ENCODE measurements at places on chromosomes 7 and 10.

- DNase-seq: no peak
Measured at GRCh38 chr10:16776896-16777295, 40.3 kb downstream of the RSU1 start.

DNA sequence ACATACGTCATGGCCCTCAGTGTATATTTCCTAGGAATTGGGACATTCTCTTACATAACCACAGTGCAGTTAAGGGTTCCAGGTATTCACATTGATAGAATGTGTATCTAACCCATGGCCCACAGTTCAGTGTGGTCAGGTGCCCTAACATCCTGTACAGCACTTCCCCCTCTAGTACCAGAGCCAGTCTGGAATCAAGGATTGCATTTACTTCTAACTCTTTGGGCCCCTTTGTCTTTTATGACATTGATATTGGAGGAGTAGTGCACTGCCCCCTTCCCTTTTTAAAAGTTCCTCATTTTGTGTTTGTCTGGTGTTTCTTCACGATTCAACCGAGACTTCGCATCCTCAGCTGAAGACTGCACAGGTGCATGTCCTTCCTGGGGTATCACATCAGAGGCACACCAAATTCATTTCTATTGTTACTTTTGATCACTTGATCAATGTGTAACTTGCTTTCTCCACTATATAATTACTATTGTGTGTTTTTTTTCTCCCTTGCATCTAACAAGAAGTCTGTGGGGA lies 22.4 kb upstream of the NPFFR1 start:
- DNase-seq: no peak

DNA sequence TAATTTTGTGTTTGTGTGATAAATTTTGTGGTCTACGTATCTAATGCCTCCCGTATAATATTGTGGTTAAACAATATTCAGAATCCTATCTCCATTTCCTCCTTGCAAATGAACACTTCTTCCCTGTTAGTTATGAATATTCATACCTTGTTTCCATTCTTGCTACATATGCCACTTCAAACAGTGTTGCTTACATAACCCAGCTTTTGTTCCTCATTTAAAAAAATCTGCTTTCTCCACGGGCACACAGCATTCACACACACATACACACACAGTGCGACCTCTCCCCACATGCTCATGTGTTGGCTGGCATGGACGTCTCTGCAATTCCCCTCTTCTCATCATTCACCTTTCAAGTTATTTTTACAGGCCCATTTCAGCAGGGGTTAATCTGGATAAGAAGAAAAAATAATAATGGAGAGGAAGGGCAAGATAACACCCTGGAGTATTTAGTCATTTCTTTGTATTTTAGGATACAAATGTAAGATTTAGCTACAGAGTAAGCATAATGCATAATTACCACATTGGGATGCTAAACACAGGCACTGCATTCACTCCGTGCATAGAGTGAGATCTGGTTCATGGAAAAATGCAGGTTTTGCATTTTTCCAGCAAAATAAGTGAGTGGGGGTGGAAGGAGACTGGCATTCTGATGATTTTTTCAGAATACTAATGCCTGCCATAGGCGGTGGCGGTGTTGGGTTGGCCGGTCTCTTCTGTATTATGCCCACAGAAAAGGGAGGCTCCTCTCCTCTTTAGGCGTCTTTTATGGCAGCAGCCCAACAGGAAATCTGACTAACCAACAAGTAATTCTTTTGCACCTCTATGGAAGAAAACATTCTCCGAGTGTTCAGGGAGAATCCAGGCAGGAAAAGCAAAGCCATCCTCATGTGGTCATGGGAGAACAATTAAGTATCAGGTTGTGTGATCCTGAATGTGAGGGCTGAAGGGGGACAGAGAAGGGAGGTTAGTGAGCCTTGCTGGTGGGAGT lies 31.7 kb upstream of the ELMO1 start:
- DNase-seq: no peak

- no peak for DNase-seq
Measured at GRCh38 chr7:80889525-80889924, 29.3 kb downstream of the SEMA3C start.

DNA sequence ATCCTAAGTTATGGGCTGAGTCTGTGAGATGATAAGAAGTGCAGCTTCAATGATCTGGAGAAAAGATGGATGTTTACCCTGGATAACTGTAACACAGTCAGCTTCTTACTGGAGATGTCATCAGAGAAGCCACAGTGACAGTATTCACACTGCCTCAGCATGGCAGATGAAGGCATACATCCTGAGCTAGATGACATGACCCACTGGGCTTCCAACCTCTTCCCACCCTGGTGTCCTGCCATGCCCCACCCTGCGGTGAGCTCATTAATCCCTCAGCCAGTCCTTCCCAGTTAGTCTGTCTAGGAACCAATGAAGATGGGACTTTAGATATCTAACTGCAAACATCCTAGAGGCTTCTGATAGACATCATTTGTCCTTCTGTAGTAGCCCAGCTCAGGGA lies 213.8 kb downstream of the TAX1BP1 start:
- DNase-seq: no peak

GRCh38 chr10:8365935-8366911 lies 311.7 kb downstream of the GATA3 start:
- DNase-seq: no peak

DNA sequence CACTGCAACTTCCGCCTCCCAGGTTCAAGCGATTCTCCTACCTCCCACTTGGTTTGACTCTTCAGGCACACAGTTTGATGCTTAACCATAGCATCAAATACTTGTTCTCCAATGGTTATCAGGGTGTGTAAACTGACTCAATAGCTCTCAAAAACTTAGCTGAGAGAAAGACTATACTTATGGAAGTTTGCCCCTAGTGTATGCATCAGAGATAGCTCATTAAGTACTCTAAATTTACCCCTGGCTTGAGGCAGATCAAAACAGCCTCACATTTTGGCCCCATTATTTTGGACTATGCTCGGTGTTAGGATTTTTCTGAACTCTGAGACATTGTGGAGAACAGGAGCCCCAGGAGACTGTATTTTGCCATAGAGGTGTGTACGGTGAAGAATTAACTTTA lies 40.8 kb upstream of the SLC35B4 start:
- no peak for DNase-seq

DNA sequence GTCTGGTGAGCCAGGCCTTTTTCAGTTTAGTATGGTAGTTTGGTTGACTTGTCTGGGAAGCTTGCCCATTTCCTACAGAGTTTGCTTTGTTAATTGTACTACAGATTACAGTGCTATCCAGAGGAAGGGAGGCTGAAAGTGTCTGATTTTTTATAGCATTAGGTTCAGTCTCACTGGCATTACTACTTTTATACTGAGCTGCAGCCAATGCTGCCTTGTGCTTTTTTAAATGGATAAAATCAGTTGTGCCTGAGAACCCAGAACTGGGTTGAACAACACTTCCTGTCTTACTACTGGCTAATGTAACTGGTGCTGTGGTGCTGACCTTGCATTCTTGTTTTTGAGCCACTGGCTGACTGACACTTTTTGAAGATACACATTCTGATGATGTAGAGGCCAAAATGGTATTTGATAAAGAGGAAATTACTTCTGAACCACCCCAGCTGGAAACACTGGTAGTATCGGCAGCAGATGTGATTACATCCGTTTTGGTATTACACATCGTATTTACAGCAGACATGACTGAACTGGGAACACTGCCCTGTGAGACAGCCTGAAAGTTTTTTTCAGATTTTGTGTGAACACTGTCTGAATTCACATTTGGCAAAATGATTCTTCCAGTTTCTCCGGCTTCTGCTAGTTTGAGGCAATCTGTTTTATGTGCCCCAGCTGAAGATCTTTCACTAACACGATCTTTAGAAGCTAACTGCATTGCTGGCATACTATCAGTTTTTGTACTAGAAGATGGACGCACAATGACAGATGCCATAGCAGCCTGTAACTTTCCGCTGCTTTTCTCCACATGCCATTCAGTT lies 74.1 kb downstream of the NRBF2 start:
- no peak for DNase-seq
